ENCODE measurements at places on chromosomes 2 and 18.

GRCh38 chr2:43605079-43605655 is 9.3 kb upstream of the THADA start:
- DNase-seq, result no peak

- DNase-seq, result no peak
Measured at GRCh38 chr2:159755014-159755413, 42.7 kb downstream of the MARCHF7 start.

DNA sequence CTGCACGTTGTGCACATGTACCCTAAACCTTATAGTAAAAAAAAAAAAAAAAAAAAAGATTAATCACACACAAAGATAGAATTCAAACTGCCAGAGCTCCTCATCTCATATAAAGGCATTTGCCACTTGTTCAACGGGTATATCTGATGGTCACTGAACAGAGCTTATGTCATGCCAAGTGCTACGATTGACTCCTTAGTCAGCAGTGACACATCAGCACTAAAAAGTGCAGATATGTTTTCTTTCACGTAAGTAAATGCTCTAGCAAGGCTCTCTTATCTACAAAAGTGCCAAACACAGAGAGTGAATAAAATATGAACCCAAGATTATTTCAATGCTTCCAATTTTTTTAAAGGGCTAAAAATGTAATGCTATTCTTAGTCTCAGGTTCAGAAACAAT is 1.1 kb downstream of the LMAN1 start:
- DNase-seq, result no peak

DNA sequence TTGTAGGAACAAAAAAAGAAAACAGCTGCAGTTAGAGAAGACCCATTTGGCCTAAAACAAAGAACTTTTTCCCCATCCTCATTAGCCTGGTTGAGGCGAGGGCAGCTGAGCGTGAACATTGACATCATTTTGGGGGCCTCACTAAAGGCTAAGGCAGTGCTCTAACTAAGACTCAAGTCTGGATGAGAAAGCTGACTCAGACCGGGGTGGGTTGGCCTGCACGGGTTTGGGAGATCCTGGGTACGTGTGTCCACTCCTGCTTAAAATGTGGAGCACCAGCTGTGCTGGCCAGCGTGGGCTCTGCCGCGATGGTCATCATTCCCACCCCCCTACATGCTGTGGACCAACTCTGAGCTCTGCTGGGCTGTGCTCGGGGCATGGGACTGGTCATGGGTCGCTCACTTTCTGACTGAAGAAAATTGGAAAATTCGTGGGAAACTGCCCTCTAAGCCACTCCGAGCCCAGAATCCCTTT is 86.0 kb upstream of the TMEM247 start:
- DNase-seq, result no peak

- no peak for DNase-seq
Measured at GRCh38 chr2:164842624-164842966, 972 bp upstream of the COBLL1 start.

DNA sequence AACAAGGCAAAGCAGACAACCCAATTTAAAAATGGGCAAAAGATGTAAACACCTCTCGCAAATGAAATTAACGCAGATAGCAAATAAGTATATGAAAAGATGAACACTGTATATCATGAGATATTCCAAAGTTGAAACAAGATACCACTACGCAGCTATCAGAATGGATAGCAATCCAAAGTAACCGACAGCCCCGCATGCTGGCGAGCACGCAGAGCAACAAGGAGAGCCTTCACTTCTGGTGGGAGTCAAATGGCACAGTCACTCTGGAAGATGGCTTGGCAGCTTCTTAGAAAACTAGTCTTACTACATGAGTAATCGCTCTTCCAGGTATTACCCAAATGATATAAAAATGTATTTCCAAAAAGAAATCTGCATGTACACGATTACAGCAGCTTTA is 1.4 kb downstream of the NDUFA10 start:
- no peak for DNase-seq

DNA sequence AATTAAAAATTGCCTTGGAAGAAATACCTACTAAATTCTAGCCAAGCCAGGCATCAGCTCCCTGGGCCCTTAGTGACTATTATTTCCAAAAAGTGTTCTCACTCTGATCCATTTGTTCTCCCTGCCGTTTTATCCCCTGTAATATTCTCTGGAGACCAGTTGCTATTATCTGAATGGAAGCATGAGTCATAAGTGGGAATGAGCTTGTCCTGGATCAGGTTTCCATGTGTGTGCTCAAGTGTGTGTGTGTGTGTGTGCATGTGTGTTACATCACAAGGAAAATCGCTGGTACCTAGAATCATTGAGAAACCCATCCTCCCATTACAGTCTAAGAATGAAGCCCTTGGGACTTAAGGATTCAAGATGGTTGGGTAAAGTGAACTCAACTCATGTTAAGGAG is 130.3 kb upstream of the CXCR4 start:
- DNase-seq, result no peak

DNA sequence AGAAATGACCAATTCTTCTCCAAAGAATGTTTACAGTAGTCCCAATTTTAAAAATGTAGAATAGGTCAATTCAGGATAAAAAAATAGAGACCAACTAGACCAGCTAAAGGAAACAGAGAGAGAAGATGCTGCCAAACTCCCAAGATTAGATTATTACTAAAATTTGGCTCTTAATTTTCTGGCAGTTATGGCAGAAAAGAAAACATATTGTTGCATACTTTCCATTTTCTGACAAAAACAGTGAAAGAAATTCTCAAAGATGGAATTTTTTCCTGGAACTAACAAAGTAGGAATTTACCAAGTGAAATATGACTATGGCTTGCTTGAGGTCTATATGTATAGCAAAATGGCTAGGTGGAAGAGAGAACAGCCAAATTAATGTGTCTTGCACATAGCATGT is 138.3 kb upstream of the STK17B start:
- no peak for DNase-seq

GRCh38 chr2:233901367-233901766 is 15.8 kb upstream of the TRPM8 start:
- no peak for DNase-seq
